ENCODE measurements at places on chromosomes 16 and 17. TPM values are rescaled to one million over a fixed set of nuclear protein-coding genes. Genes with fewer than 3 reads are reported as not detected.

GRCh38 chr17:42676424-42677011 is at the start of gene PLEKHH3:
TSS of gene PLEKHH3 (minus strand) at chr17:42676994. CDS start at chr17:42676563, 431 bp downstream.
- DNase-seq, result no peak

DNA sequence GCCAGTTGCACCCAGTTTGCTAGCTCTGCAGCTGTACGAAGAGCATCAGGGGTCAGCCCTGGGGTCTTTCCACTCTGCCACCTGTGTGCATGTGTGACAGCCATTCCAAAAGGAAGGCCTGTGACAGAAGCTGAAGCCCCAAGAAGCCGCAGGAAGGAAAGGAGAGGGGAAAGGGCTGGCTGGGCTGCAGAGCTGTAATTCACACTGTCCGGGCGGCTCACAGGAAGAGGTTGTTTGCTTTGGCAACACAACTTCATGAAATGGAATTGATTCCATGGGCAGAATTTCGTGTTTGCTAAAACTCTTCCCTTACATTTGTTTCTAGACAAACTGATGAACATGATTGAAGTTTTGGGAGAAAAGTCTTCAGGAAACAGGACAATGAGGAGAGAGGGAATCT is 14.8 kb downstream of the TMEM204 start:
- no peak for DNase-seq

DNA sequence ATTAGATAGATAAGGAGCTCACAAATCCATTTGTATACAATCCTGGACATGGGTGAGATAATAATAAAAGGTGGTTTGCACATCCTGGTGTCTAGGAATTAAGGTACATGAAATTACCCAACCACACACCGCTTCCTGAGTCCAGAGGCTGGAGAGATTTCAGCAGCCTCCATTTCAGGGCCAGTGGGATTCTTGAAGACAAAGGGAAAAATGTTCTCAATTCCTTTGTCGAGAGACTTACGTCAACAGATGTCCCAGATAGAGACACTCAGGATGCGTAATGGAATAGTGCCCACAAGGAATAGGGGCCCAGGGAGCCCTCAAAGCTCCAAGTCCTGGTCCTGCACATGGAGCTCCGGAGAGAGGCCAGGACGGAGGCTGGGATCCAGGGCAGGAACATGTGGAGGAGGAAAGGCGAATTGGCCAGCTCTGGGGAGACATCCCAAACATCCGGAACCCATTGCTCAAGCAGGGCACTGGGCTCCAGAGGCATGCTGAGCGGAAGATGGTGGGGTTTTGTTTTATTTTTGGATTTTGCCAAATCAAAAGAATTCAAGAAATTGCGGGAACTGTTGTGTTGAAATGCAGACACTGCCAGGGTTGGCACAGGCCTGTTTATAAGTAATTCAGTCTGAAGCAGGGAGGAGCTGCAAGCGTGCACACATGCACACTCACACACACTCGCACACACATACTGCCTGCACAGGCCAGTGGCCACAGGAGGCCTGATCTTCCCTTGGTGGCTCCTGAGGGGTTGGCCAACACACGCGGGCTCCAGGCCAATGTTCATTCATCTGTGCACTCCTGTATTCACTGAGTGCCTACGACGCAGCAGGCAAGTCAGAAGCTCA is 97.2 kb downstream of the NOG start:
- DNase-seq, result no peak

- DNase-seq, result peak; percentile 71
Observed at GRCh38 chr16:67349172-67349571, 22.6 kb downstream of the LRRC36 start.

Gene DNAI2
- total RNA-seq, result not detected

Gene CCL13
- total RNA-seq, result not detected

GRCh38 chr16:56849690-56850680 is 15.0 kb upstream of the SLC12A3 start:
- DNase-seq, result no peak

DNA sequence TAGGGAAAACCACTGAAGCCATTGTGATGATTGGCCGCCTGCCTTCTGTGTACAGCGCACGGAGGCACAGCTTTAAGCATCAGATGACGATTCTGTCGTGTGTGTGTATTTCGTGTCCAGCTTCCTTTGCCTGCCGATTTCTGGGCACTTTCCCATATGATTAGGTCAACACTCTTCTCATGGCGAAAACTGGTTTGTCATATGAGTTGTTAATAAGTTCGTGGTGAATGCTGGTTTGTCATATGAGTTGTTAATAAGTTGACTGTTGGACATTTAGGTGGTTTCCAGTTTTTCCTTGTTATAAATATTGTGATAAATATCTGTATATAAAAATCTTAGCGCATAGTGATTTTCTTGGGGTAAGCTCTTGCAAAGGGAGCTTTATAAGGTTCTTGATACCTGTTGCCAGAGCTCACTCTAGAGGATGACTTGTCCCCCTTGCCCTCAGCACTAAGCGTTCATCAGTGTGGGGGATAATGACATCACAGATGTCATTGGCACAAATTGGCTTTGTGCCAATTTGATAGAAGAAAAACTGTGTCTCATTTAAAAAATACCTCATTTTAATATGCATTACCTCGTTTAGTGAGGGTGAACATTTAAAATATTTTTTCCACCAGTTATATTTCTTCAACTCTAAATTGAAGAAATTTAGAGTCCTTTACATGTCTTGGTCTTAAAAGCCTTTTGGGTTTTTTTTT is 40.0 kb downstream of the PGS1 start:
- DNase-seq, result no peak

DNA sequence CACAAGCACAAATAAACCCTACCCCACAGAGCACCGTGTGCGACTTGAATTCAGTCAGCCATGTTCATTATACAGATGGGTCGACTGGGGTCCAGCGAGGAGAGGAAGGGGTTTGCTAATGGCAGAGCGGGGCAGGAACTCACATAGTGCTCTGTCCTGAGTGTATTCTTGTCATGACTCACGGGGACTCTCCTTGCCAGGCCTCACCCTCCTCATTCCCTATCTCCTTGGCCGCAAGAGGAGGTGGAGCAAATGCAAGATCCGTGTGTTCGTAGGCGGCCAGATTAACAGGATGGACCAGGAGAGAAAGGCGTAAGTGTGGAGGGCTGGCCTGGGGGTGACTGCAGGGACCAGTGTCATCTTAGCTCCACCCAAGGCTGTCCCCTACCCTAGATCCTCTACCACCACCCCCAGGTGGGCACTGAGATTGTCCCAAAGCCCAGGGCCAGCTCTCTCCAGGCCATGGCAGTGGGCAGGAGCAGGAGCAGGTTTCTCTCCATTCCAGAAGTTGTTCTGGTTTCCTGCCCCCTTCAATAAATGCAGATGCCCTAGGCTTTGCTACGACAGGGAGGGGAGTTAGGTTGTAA is 29.4 kb downstream of the SLC12A3 start:
- DNase-seq, result no peak

DNA sequence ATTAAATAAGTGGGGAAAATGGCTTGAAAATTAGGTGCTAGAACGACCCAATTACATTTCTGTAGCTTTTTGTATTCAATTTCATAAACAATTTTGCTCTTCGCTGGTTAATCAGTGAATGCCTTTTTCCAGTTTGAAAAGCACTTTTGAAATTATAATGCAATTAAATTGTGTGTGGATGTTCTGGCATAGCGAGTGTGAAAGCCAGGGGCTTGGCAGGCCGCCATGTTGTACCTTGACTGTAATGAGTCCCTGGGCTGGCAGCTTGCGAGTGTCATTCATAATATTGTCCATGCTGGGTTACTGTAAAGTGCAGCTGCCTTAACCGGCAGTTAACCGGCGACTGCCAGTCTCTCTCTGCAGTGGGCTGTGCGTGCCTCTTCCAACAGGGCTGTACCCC is 177.8 kb downstream of the CCDC182 start:
- no peak for DNase-seq

- no peak for DNase-seq
Observed at GRCh38 chr17:10121971-10122707, 76.3 kb downstream of the GAS7 start.

DNA sequence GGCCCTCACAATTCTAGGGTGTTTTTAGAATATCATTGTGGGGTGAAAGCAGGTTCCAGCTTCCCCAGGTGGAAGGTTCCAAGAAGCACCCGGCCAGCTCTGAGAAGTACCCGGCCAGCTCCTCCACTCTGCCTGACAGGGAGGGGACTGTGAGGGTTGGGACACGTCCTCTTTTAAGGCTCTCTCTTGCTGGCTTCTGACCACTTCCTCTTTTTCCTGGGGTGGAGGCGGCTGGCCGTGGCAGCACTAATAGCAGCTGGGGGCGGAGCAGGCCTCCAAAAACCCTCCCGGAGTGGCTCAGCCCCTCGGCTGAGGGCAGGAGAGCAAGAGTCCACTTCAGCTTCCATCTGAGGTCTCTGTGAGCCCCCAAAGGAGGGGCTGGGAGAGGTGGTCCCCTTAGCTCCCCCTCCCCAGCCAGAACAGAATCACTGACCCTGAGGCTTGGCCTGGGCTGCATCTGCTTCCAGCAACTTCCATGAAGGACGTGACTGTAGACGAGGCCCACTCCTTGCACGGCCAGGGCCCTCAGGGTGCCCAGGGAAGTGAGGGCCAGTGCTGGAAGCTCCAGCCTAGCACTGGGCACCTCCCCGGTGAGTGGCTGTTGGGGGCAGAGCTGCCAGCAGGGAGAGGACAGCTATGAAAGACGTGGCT is 26.7 kb upstream of the PLCG2 start:
- DNase-seq, result peak; percentile 47

Gene IL32
- 8.5 TPM for total RNA-seq

DNA sequence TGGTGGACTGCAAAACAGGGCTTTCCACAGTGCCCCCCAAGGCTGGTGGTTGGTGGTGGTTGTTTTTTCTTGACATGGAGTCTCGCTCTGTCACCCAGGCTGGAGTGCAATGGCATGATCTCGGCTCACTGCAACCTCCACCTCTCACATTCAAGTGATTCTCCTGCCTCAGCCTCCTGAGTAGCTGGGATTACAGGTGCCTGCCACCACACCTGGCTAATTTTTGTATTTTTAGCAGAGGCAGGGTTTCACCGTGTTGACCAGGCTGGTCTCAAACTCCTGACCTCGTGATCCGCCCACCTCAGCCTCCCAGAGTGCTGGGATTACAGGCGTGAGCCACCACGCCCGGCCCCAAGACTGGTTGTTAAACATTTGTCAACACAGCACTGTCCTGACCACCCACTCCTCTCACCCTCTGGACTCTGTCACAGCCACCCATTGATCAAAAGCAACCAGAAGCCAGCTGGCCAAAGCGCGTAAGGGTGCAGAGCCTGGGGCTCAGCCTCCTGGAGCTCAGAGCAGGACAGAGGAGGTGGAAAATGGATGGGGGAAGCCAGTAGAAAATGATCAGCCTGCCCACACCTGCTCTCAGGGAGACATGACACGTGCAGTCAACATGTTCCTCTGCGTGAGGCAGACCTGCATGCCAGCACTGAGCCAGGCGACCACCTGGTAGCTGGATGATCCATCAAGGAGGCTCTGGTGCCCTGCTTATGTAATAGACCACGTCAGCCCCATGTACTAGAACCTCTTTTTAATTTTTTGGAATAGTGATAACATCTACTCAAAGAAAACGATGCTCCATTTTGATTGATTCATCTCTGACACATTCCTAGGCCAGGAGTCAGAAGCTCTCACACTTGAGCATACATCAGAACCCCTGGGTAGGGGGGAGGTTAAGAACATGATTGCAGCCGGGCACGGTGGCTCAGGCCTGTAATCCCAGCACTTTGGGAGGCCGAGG is 14.8 kb upstream of the OSGIN1 start:
- DNase-seq, result no peak

GRCh38 chr17:36697903-36698530 is 96.6 kb downstream of the MRM1 start:
- no peak for DNase-seq

DNA sequence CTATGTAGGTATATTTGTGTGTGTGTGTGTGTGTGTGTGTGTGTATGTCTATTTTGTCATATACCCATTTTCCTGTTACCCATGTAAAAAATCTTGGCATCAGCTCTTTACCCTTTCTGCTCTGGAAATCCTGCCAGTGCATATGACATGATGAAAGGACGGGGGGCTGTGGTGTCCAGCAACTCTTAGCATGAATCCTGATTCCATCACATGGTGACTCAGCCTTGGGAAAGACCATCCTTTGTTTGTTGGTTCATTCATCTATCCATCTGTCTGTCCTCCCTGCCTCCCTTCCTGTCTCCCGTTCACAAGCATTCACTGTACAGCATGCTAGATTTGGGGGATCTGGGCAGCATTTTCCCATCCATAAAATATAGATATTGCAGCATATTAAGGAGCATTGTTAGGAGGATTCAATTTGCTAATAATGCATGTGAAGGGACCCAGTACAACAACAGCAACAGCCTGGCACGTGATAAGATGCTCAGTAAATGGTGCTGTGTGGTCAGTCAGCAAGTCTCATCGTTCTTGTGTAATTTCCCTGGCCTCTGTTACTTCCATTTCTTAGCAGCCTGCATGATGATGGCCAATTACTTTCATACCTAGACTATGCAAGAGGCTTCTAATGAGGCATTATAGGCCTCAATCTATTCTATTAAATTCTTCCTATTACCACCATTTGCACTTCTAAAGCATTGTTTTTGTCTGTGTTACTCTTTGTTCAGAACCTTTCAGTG is 191.0 kb downstream of the PRKCA start:
- DNase-seq, result no peak

Gene OR1A1
- total RNA-seq, result not detected

GRCh38 chr17:8326511-8327302 is 12.9 kb upstream of the ODF4 start:
- no peak for DNase-seq

GRCh38 chr16:59527206-59527997 is 793.3 kb upstream of the GOT2 start:
- peak; percentile 59 for DNase-seq

GRCh38 chr17:9028988-9029570 is 7.8 kb downstream of the NTN1 start:
- DNase-seq, result no peak

Measured in HT-29 (cell line).